ENCODE measurements at places on chromosomes 11 and 22.

DNA sequence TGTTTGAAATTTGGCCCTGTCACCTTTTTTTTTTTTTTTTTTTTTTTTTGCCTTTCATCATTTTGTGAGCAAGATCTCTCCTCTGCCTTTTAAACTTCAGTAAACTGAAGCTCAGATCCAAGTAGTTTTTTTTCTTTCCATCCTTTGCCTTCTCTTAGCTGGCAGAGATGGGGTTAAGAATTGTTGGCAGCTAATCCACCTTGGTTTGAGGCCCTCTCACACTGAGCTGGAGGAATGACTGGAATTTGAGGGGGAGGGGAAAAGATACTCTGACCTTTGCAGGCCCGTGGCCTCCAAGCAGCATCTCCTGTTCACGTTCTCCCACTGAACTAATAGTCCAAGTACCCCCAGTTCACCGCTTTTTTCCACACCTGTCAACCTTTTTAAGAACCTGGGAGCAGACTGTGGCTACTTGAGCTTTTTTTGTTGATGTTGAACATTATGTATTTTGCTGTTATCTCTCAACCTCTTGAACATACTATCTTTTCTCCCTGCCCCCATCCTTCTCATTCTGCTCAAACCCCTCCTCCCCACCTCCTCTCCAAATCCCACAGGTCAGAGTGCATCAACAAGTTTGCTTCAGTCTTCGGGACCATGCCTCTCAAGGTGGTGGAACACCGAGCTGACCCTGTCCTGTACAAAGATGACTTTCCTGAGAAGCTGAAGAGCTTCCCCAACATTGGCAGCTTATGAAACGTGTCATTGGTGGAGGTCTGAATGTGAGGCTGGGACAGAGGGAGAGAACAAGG, 66.2 kb downstream of the ALX4 start:
- DNase-seq = peak; percentile 52

GRCh38 chr22:47539374-47539773, 776.9 kb downstream of the TBC1D22A start:
- DNase-seq = no peak

GRCh38 chr11:73976451-73977151, 6.0 kb downstream of the UCP2 start:
- no peak for DNase-seq

GRCh38 chr22:27786965-27787364, 14.6 kb downstream of the MN1 start:
- DNase-seq = no peak

- no peak for DNase-seq
Measured at GRCh38 chr11:27194976-27195375, 154.4 kb downstream of the BBOX1 start.

Data from HT1080 (cell line).